ENCODE measurements at places on chromosomes 6 and 20.

DNA sequence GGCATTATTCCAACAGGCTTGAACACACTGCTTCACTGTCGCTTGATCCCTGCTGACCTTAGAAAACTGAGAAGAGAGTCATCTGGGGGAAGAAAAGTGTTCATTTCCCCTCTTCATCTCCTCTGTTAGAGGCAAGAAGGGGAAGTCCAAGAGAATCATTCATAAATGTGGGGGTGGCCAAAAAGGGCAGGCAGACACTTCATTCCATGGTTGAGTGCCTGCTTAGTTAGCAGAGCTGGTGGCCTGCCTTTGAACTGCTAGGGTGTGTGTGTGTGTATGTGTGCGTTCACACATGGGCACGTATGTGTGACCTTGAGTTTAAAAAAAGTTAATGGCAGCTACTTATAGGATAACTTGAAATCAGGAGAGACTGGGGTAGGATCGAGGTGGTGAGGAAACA lies 39.4 kb upstream of the RFPL4B start:
- no peak for DNase-seq

GRCh38 chr6:43171707-43172103 lies 636 bp downstream of the SRF start:
- no peak for DNase-seq

DNA sequence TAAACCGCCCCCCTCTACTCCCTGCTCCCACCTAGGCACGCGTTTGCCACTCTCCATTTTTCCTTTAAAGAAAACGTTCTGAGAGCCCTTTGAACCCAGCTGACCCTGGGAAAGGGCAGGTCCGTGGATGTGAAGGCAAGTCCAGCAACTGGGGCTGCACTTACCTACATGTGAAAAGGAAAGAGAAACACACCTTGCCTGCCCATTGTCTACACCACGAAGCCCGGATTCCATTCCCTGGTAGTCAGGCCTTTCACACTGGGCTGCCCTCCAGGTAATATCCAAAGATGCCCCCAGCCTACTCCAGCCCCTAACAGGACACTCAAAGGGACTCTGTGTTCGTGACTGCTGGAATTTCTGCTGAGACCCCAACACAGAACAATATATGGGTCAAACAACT lies 94.4 kb downstream of the CD83 start:
- no peak for DNase-seq

GRCh38 chr6:115898246-115898645 lies 162.4 kb downstream of the FRK start:
- no peak for DNase-seq

- peak; percentile 58 for DNase-seq
Measured at GRCh38 chr6:37171970-37172812, 2.2 kb downstream of the PIM1 start.

- DNase-seq: no peak
Measured at GRCh38 chr6:154673919-154674318, 59.3 kb upstream of the SCAF8 start.

DNA sequence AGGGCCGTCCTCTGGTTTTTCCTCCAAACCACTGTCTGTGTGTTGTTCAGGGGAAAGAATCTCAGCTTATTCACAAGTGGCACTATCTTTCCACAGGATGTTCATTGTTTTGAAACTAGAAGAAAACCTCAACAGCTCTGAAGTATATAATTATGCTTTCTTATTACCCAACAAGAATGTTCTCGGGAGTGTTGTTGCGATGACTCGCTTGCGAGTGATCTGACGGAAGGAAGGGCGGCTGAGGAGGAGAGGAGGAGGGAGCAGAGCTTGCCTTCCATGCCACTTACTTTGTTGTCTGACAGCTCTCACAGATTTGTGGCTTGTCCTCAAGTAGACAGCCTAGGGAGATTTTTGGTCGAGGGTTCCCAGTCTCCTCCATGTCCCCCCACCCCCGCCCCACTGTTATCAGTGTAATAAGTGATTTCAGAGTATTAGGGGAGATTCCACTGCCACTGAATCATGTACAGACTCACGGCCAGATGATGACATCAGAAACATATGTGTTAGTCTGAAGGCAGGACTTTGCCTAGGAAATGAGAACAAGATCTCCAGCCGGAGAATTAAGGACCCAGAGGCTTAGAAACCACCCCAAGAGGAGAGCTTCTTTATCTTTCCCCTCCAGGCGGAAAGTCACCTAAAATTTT lies 80.7 kb upstream of the CCN6 start:
- peak; percentile 10 for DNase-seq

GRCh38 chr6:43368259-43369160 lies 937 bp downstream of the ZNF318 start:
- no peak for DNase-seq

- no peak for DNase-seq
Measured at GRCh38 chr20:41166201-41167117, 29.1 kb downstream of the PLCG1 start.

DNA sequence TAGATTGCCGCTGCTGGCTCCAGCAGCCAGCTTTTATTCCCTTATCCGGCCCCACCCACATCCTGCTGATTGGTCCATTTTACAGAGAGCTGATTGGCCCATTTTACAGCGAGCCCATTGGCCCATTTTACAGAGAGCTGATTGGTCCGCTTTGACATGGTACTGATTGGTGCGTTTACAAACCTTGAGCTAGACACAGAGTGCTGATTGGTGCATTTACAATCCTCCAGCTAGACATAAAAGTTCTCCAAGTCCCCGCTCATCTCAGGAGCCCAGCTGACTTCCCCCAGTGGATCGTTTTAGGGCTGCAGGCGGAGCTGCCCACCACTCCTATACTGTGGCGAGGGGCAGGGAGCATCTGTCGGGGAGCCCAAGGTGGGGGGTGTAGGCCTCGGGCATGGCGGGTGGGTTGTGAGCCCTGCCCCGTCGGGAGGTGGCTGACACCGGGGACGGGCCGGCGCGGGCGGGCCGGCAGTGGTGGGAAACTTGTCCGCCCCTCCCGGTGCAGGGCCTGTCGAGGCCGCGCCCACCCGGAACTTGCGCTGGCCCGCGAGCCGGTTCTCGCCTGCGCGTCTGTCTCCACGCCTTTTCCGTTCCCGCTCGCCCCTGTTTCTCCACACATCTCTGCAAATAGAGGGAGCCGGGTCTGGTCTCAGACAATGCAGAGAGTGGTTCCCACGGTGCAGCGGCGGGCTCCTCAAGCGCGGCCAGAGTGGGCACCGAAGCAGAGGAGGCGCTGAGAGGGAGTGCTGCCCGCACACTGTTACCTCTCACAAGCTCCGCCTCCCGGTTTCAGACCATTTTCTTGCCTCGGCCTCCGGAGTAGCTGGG lies 86.1 kb upstream of the STMND1 start:
- no peak for DNase-seq

DNA sequence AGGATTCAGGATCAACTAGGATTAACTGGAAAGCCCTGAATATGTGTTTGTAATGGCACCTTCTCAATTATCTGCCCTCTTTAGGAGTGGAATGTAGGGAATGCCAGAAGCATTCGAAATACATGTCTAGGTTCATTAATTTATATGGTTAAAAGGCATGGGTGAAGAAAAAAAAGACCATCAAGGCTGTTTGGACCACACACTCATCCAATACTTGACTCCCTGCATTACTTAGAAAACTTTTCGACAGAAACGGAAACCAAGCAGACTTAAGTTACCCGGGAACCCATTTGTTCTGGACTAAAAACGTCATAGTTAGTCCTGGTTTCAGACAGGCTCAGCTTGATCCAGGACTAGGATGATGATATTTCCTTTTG lies 33.2 kb downstream of the SLC2A10 start:
- DNase-seq: no peak

DNA sequence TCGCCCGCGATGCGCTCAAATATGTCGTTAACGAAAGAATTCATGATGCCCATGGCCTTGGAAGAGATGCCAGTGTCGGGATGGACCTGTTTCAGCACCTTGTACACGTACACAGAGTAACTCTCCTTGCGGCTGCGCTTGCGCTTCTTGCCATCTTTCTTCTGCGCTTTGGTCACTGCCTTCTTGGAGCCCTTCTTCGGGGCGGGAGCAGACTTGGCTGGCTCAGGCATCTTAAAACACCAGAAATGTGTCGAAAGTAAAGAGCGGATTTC lies 36.4 kb downstream of the HFE start:
- no peak for DNase-seq

GRCh38 chr20:42714298-42715141 lies 475.2 kb downstream of the PTPRT start:
- DNase-seq: no peak

DNA sequence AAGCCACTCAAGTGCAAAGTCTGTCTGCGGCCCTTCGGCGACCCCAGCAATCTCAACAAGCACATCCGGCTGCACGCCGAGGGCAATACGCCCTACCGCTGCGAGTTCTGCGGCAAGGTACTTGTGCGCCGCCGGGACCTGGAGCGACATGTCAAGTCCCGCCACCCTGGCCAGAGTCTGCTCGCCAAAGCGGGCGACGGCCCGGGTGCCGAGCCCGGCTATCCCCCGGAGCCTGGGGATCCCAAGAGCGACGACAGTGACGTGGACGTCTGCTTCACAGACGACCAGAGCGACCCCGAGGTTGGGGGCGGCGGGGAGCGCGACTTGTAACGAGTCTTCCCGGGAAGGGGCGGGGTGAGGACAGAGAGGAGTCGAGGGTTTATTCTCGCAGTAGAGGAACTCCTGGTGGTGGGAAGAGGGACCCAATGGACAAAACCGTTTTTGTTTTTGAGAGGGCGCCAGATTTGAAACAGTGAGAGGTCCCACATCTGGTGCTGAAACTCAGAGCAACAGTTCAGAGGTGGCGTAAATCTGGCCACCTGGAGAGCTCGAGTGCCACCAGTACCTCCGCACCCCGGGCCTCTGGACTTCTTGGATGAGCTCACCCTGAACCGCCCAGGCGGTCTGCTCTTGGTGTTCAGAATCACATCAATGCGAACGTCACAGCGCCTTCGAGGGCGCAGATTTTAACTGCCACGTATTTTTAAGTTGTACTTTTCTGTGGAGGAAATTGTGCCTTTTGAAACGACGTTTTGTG lies 8.0 kb downstream of the PRDM13 start:
- peak; percentile 70 for DNase-seq

- no peak for DNase-seq
Measured at GRCh38 chr20:35891375-35891774, 62.9 kb downstream of the SCAND1 start.

DNA sequence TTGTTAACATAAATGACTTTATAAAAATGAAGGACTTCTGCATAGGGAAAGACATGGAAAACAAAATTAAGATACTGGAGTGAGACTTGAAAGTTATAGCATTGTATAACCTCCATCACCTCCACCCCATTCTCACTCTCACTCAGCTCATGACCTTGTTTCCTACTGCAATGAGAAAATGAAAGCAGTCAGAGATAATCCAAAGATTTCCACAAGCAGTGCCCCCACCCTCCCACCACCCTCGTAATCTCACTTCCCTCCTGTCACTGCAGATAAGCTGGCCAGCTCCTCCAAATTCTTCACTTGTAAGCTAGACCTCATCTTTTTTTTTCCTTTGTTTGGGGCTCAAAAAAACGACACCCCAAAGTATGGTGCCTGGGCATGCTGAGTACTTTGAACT lies 52.9 kb upstream of the PROKR2 start:
- DNase-seq: no peak
